ENCODE measurements at places on chromosomes 11 and 22.

DNA sequence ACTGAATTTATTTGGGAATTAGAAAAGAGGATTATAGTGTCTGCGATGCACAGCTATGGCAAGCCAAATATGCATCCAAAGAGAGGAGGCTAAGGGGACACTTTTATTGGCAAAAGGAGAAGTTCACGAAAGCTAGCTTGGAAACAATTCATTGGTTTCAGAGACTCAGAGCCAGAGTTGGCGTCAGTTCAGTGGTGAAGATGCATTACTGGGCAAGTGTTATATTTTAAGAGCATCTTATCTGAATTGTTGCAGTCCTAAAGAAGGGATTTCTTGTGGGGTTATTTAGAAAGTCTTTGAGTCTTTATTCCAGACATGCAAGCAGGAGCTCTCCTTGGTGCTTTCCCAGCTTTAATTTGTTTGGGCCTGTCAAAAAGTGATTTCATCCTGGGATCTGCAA lies 15.0 kb downstream of the CLDN5 start:
- no peak for DNase-seq

GRCh38 chr11:42239188-42239587 lies 779.7 kb upstream of the LRRC4C start:
- DNase-seq, result no peak

DNA sequence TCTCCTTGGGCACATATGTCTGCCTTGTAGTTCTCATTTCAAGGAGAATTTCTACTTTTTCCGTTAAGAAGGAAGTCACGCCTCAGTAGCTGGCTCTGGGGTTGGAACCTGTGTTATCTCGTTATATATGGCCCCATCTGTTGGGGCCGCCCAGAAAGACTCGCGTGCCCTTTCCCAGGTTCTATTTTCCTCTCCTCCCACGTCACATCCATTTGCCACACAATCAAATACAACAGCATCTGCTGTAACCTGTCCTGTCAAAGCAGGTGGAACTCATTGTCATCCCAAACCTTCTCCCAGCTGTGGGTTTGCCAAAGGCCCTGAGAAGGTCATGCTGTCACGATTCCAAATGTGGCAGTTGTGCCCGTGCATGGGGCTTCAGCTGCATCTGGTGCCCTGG lies 213.1 kb upstream of the ZBED5 start:
- no peak for DNase-seq

- DNase-seq, result no peak
Observed at GRCh38 chr11:125433454-125434121, 62.5 kb downstream of the FEZ1 start.

DNA sequence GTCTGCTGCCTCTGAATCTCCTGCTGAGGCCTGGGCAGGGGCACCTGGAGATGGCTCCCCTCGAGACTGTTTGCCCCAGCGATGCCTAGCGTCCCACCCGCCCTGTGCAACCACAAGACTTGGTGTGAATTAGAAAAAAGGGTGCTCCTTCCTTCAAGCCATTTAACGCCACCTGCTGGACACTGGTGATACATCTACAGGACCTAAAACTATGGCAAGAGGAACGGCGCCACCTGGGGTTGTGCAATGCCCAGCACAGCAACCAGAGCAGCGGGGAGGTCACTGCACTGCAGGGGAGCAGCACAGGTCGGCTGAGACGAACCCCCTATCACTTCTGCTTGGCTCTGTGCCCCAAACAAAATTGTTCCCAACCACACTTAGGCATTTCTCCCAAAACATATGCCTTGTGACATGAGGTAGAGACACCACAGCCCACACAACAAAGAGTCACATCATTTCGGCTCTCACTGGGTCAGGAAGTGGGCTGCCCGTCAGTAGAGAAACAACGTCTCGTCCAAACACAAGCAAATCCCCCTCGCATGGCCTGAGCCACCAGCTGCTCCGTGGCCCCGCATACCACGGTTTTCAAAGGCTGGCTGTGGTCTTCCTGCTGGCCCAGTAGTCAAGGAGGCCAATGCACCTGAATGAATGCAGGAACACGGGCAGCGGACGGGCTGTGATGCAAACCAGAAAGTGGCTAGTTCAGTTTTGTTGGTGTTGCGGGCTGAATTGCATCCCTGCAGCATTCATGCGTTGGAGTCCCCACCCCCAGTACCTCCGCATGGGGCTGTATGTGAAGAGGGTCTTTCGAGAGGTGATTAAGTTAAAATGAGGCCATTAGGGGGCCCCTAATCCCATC lies 171.9 kb downstream of the SHANK2 start:
- peak; percentile 34 for DNase-seq

GRCh38 chr11:116400081-116400480 lies 372.7 kb downstream of the BUD13 start:
- no peak for DNase-seq

GRCh38 chr22:33605221-33605620 lies 315.1 kb downstream of the LARGE1 start:
- no peak for DNase-seq

DNA sequence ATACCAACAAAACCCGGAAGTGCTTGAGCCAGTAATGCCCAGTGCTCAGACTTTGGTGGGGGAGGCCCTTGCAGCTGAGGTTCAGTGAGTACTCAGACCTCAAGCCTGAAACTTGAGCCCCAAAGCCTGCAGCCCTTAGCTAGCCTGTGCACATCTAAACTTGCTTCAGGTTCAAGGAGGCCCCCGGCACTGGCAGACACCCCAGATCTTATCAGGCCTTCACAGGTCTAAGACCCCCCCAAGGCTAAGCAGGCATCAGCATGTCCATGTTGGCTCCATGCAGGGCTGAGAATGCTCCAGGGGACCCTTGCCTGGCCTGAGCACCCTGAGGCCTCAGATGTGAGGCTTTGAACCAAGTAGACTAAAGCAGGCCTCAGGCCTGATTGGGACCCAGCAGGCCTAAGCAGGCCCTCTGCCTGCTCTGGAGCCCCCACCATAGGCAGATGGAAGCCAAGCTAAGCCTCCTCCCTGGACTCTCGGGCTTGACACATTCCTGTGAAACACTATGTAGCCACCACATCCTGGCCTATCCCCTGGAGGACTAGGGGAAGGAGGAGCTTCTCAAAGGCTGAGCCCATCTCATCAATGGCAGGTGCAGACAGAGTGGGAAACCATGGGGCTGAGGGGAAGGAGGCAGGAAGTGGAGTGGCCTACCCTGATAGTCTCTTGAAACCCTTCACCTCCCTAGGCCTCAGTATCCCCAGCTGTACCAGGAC lies 1.2 kb upstream of the CASTOR1 start:
- DNase-seq, result no peak

- DNase-seq, result peak; percentile 99
Observed at GRCh38 chr11:118415062-118415738, 13.8 kb downstream of the ATP5MG start.

GRCh38 chr22:21917181-21917958 lies 35.3 kb downstream of the PPM1F start:
- no peak for DNase-seq

DNA sequence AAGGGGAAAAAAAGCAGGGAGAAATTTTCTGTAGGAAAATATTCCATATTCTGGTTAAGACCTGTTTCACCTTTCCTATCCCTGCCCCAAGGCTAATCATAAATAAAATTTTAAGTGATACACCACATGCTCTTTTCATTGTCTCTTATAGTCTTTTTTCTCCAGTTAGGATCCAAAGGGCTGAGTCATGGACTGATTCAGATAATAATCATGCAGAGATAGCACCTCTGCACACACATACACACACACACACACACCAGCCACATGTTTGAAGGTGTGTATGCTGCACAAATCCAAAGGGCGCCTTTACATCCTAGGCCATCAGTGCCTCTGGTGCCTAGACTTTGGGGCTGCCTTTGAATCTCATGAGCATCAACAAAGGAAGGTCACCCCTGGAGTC lies 35.5 kb upstream of the CWF19L2 start:
- DNase-seq, result no peak

GRCh38 chr11:69301455-69302401 lies 7.8 kb downstream of the MYEOV start:
- no peak for DNase-seq

- no peak for DNase-seq
Observed at GRCh38 chr11:44561964-44562734, 3.3 kb upstream of the CD82 start.

DNA sequence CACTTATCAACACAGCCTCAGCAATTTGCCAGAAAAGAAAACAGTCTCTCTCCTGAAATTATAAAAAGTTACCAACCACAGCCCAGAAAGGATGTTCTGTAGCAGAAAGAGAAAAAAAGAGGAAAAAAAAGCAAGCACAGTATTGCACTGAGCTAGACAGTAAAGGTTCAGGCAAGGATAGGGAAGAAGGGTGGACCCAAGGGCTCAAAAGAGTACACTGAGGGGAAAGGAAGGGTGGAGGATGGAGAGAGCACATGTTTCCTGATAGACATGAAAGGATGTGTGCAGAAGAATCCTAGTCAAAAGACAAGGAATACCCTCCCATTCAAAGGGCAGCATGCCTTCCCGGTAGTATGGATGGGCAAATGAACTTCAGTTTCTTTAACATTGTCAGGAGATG lies 59.1 kb downstream of the RRAS2 start:
- DNase-seq, result no peak

DNA sequence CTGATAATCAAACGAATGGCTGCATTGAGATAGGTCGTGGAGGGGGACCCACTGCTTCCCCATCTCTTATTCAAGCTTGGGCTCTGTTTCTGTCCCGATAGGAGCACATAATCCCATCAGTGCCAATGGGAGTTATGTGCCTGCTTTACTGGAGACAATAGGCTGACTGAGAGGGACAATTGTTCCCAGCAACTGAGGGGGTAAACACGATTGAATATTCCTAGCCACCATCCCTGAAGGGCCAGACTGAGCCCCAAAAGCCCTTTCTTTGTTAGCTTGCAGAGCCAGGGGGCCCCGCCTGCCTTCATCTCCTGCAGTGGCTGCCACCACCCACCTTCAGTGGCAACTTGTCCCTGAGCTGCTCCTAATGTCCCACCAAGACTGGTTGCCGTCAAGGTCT lies 172.8 kb upstream of the NAV2 start:
- no peak for DNase-seq

GRCh38 chr11:60992842-60993409 lies 21.4 kb downstream of the CD6 start:
- no peak for DNase-seq

DNA sequence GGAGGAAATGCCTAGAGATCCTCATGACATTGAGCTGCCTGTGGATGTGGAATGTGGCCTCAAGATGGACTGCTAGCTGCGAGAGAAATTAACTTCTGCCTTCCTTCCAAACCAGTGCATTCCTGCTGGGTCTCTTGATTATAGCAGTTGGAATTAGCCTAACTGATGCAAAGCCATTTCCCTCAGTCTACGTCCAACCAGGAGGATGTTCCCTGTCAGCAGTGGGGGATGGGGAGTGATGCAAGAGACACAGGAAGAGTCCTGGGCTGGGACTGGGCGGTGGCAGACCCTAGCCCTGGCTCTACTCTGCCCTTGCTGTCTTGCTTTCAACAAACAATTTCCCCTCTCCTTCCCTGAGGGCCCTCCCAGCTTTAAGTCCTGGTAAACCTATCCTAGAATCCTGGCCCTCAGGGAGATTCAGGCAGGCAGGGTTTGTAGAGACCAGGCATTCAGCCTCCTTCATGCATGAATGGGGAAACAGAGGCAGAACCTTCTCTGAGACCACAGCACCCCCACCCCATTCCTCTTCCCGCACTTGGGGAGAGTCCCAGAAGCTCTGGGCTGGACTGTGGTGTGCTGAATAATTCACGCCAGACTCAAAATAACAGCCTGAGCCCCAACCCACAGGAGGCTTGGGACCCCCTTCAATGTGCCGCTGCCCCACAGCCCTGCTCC lies 17.0 kb downstream of the C11orf96 start:
- no peak for DNase-seq

DNA sequence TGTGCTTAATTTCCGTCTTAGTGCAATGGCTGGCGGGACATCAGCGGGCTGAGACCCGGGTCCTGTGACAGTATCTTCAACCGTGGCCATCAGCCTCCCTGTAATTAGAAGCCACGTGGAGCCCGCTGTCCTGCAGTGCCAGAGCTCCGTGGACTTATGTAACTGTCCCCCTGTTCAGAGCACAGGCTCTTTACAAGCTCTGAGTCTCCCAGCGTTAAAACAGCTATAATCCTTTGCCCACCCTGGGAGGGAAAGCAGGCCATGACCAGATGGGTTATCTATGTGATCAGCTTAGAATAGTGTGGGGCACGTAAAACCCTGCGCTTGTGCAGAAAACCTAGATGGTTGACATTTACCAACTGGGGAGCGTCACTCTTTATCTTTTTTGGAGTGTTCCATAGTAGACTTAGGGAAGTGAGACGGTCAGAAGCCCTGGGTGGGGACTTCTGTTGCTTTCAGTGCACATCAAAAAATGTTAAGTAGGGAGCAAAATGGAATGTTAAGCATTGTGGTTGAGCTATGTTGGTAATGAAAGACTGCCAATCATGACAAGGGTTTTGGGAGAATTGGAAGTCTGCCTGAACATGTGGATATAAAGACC lies 103.5 kb upstream of the CADM1 start:
- no peak for DNase-seq

- no peak for DNase-seq
Observed at GRCh38 chr11:1843098-1843473, 4.3 kb downstream of the TNNI2 start.

DNA sequence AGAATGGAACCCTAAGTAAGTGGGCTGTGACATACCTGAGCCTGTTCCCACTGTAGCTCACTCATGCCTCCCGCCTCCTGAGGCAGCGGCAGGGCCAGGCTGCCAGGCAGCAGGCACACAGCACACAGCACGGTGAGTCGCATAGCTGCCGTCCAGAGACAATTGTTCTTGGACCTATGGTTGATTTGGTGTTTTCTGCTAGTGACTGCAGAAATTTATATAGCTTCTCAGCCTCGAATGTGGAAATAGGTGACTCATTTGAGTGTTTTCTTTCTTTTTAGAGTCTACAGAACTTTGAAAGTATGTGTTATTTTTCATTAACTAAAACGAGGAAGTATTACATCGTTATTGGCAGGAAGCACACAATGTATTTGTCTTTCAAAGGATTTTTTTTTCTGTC lies at the start of gene MMP7:
MMP7 (minus strand) TSS at position 190 of the 400 bp plus-strand sequence; CDS start at position 143, 47 bp downstream.
- DNase-seq, result no peak

DNA sequence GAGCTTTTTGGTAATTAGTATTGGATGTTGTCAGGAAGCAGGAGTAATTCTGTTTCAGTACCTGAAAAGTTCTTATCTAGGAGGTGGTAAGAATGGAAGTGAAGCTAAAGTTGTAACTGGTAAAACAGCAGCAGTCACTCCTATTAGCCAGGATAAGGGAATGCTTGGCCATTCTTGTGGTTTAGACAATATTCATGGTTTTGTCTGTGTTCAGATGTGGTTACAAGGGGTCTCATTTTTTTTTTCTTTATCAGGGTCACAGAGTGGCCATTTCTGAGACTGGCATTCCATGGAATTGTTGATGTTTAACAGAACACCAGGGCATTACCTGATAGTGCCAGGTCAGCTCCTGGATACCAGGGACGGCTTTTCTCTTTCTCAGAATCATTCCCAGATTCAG lies 23.8 kb downstream of the TAF1D start:
- DNase-seq, result no peak

GRCh38 chr11:62787005-62787759 lies at the start of gene TMEM179B:
TMEM179B (plus strand) TSS chr11:62787402; CDS start chr11:62787432, 30 bp downstream.
- peak; percentile 87 for DNase-seq

DNA sequence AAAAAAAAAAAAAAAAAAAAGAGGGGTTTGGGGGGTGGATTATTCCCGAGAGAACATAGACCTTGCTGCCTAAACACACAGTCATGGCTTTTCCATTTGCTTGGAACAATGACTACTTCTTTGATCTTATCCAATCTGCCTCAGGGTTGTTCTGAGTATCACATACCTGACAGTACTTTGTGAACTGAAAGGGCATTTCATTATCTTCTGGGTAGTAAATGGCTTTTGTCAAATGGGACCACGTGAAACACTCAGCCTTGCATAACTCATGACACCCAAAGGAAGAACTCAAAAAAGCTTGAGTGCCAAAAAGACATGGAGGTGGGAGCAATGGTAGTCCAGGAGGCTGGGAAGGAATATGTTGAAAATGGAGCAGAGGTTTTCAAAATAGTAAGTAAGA lies 123.2 kb upstream of the BID start:
- no peak for DNase-seq
